T-helper 2 cell (primary cell): ENCODE measurements at places on chromosomes 7 and 10.

DNA sequence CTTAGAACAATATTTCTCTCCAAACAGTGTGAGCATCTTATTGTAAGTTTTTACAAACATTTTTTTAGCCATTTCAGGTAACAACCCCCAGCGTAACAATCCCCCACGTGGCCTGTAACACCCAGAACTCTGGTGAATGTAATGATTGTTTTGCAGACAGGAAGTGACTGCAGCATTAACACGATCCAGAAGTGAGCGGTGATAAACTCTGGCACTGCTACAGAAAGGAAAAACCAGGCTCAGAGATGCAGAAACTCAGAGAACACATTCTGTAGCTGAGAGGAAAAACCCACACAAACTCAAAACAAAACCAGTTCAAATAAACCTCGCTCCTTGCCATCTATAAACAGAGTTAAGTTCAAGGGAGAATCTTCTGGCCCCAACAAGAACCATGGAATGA lies 285.7 kb downstream of the FGFR2 start:
- no peak for DNase-seq

DNA sequence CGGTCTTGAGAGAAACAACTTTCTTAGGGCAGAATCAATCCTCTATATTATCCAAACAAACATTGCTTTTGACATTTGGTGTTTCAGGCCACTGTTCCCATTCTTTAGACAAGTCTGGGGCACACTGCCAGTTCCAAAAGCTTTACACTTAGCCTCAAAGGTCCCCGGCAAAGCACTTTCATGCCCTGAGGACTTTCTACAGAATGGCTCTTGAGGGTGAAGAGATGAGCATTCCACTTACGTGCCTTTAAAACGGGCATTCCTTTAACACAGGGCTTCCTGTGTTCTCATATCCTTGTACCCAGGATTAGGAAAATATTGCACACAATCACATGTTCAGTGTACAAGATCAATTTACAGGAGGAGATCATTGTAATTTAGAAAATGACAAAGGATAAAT lies 13.1 kb upstream of the TMEM213 start:
- DNase-seq, result no peak

DNA sequence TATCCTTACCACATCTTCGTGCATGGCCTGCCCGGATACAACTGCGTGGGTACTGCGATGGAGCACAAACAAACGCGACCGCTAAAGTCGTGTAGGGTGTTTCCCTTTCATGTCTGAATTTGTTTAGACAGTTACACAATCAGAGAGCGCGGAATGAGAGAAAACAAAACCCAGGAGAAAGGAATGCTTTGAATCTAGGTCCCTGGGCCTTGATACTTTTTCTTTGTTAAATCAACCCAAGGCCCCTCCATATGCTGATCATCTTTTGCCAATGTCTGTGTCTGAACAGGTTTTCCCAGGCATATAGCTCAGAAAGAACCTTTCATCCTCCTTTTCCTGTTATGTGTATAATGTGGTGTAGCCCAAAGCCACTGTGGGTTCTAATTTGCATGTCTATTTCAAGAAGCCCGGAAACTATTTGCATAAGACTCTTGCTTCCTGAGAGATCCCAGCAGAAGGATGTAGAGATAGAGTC lies 145.8 kb downstream of the FRMD4A start:
- DNase-seq, result peak; percentile 24

- DNase-seq, result no peak
Measured at GRCh38 chr7:38950309-38950708, 27.4 kb upstream of the POU6F2 start.

GRCh38 chr10:89645742-89646172 lies 715 bp upstream of the PANK1 start:
- no peak for DNase-seq

DNA sequence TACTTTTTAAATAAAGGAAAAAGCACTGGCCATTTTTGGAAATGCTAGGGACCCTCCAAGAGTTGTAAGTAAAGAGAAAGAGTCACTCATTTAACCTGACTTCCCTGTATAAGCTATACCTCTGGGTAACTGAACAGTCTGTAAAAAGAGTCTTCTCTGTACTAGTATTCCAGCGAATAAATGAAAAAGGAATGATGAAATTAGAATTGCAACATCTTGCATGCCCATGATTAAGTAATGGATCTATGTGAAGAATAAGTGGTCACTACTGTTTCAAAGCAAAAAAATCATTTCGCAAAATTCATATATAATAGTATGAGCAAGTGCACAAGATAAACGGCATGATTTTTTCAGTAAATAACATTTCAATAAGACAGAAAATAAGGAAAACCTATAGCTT lies 116.8 kb downstream of the ZFAND4 start:
- no peak for DNase-seq

DNA sequence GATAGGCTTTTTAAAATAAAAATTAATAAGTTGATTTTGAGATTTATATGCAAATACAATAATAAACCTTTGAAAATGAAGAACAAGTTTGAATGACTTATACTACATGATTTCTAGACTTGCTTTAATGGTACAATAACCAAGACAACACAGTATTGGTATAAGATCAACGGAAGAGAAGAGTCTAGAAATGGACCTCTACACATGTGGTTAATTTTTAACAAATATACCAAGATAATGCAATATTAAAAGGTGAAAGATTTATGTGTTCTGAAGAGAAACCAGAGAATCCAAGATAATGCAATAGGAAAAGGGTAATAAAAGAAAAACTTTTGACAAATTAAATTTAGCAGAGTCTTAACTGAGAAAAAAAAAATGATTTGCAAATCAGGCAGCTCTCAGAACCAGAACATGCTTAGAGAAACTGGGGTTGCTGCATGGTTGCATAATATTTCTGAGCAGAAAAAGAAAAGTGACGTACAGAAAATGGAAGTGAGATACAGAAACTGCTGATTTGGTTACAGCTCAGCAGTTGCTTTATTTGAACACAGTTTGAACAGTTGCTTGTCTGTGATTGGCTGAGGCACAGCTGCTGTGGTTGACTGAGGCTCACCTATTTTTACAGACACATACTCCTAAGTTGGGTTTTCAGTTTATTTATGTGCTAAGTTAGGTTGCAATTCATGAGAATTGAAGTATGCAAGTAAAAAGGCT lies 365.9 kb downstream of the CRPPA start:
- no peak for DNase-seq

DNA sequence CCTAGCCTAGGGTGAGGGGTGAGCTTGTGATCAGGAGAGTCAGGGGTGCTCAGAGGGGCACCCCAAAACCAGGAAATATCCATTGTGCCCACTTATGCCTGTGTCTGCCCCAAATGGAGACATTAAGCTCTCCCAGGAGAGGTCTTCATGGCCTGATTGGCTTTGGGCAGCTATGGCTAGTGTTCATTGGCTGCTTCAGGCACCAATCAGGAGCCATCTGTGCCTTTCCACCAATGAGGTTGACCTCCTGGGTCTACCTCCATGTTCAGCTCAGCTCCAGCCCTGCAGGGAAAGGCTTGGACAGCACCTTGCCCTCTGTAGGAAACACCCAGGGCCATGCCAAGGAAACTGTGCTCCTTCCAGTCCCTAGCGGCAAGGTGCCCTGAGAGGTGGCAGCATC lies 23.9 kb upstream of the HSPB1 start:
- no peak for DNase-seq

DNA sequence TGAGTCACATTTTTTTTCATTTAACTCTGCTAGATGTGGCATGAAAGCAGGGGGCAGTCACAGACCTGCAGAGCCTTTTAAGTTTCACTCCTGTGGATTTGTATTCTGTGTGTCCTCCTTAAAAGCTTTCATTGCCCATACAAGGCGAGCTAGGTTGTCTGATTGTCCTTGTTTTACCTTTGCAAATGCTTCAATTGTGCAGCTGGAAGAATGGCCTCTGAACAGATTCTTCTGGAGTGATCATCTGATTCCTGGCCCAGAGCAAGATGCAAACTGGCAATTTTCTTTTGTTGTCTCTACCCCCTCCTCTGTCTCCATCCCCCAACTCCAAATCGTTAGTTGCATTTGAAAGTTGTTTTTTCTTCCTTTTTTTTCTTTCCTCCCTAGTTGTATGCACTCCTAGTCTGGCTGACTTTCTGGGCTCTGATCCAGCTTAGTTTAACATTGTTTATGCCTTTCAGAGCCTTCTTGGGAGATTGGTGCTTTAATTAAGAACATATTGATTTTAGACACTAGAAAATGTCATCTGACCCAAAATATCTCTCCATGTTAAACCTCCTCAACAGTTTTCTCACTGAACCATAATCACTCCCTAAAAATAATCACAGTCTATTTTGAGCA lies 150.2 kb downstream of the REEP3 start:
- no peak for DNase-seq

DNA sequence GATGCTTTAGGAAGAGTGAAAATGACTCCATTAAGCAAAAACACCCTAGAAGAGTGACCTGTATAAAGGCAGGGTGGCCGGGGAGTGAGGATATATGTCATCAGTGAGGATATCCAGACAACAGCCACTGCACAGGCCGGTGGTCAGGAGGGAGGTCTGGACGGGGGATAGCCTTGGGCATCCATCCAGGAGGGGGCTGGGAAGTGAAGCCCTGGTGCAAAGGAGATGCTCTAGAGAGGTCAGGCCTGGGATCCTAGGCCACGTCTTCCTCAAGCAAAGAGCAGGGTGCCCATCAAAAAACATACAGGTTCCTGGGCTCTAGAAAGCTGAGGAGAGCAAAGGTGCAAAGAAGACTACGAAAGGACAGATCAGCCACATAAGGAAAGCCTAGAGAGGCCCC lies 25.6 kb downstream of the FAM171A1 start:
- no peak for DNase-seq

GRCh38 chr7:21891291-21891690 lies 54.4 kb downstream of the CDCA7L start:
- DNase-seq, result no peak

DNA sequence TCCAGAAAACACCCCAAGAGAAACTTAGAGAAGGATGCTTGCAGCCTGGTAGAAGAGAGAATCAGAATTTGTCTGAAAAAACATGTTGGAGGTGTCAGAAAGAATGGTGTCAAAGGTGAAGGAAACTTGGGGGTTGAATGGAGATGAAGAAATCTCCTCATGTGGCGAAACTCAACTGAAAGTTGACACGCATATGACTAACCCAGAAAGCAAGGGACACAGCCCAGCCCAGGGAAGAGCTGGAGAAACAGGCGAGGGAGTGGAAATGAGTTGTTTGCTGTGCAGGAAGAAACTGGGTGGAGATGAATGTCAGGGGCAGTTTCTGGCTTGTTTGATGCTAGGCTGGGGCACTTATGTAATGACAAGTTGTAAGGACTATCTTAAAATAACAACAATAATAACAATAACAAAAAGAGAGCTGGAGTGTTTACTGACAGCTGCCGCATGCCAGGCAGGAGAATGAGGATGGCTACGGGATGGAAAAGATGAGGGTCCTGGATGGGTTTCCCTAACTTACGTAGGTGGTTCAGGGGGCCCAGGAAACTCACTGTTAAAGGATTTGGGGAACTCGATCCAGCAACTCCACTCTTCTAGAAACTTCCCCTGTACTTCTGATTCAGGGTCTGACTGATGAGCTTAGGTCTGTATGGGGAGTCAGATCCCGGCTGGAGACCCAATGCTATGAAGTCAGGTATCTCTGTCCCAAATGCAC lies 57.4 kb downstream of the MAP3K8 start:
- DNase-seq, result no peak

DNA sequence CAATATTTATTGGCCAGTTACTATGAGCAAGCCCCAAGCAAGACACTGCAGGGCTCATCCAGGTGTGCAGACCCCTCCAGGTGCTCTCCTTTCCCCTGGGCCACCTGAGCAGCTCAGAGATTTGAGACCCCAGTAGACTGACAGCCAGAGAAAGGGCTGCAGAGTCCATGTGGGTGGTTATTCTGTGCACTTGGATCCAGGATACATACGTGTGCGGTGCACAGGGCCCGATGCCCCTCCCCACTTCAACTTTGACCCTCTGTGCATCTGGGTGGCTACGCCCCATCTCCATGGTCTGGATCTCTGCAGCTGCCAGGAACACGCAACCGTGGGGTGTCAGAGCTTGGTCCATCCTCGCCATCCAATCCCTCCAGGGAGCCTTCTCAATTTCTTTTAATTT lies 72.9 kb downstream of the MKI67 start:
- DNase-seq, result no peak
